ENCODE measurements at places on chromosomes 2 and 18. TPM values are rescaled to one million over a fixed set of nuclear protein-coding genes. Genes with fewer than 3 reads are reported as not detected.

DAW1 gene
- 0.72 TPM for polyA plus RNA-seq

LAMA3 gene
- 1.7 TPM for polyA plus RNA-seq

ACTG2 gene
- 0.50 TPM for polyA plus RNA-seq

ALPG gene
- polyA plus RNA-seq = not detected

MOGAT1 gene
- polyA plus RNA-seq = not detected

CD8B2 gene
- polyA plus RNA-seq = 0.20 TPM

PROKR1 gene
- 0.37 TPM for polyA plus RNA-seq

ARHGAP28 gene
- 65.8 TPM for polyA plus RNA-seq

MZT2A gene
- 67.9 TPM for polyA plus RNA-seq

PCARE gene
- polyA plus RNA-seq = 0.19 TPM

MAP4K3 gene
- polyA plus RNA-seq = 82.8 TPM

INHBB gene
- polyA plus RNA-seq = 0.27 TPM

RTP5 gene
- polyA plus RNA-seq = not detected

APOB gene
- 4.7 TPM for polyA plus RNA-seq

KCNF1 gene
- 1.2 TPM for polyA plus RNA-seq

SIX2 gene
- 38.2 TPM for polyA plus RNA-seq

GPR55 gene
- polyA plus RNA-seq = 0.30 TPM

NOL4 gene
- 2.6 TPM for polyA plus RNA-seq

FSIP2 gene
- 5.2 TPM for polyA plus RNA-seq

GNLY gene
- polyA plus RNA-seq = 0.13 TPM

SLC20A1 gene
- polyA plus RNA-seq = 47.6 TPM

LONRF2 gene
- polyA plus RNA-seq = 2.5 TPM

RGPD6 gene
- 35.9 TPM for polyA plus RNA-seq

SCTR gene
- polyA plus RNA-seq = 9.6 TPM

MC5R gene
- polyA plus RNA-seq = 0.51 TPM

MROH2A gene
- 0.27 TPM for polyA plus RNA-seq

SIGLEC15 gene
- polyA plus RNA-seq = 0.64 TPM

RIOK3 gene
- 93.5 TPM for polyA plus RNA-seq

CAVIN2 gene
- polyA plus RNA-seq = 44.5 TPM

CNGA3 gene
- polyA plus RNA-seq = not detected

DTNA gene
- polyA plus RNA-seq = 25.3 TPM

SOX11 gene
- polyA plus RNA-seq = 19.4 TPM

HOXD9 gene
- polyA plus RNA-seq = 74.3 TPM

RSAD2 gene
- 2.5 TPM for polyA plus RNA-seq

SAG gene
- polyA plus RNA-seq = 0.32 TPM

ARL6IP6 gene
- polyA plus RNA-seq = 70.6 TPM

LCT gene
- polyA plus RNA-seq = 0.08 TPM

AQP12A gene
- polyA plus RNA-seq = not detected

SLC4A5 gene
- polyA plus RNA-seq = 3.2 TPM

PID1 gene
- 5.0 TPM for polyA plus RNA-seq

CCDC121 gene
- polyA plus RNA-seq = 13.0 TPM

RELCH gene
- polyA plus RNA-seq = 37.4 TPM

CCDC138 gene
- polyA plus RNA-seq = 20.0 TPM

RUFY4 gene
- 0.23 TPM for polyA plus RNA-seq

METAP1D gene
- 15.3 TPM for polyA plus RNA-seq

MFSD2B gene
- 2.1 TPM for polyA plus RNA-seq

FAM237A gene
- polyA plus RNA-seq = not detected

GREB1 gene
- polyA plus RNA-seq = 12.5 TPM

KCTD1 gene
- 70.2 TPM for polyA plus RNA-seq

IL1RL1 gene
- 0.42 TPM for polyA plus RNA-seq

LAMA1 gene
- polyA plus RNA-seq = 88.1 TPM

Measured in renal cortex interstitium (tissue), 15 donors.